Stimulated activated CD8-positive, alpha-beta memory T cell treated with anti-CD3 and anti-CD28 coated beads, Interleukin-4, amount 100 ng/mL, for 1 hour (primary cell): ENCODE measurements at places on chromosomes 7 and 10.

- no peak for DNase-seq
These were observed 33.6 kb upstream of the HERPUD2 start for GRCh38 chr7:35728412-35729060.

DNA sequence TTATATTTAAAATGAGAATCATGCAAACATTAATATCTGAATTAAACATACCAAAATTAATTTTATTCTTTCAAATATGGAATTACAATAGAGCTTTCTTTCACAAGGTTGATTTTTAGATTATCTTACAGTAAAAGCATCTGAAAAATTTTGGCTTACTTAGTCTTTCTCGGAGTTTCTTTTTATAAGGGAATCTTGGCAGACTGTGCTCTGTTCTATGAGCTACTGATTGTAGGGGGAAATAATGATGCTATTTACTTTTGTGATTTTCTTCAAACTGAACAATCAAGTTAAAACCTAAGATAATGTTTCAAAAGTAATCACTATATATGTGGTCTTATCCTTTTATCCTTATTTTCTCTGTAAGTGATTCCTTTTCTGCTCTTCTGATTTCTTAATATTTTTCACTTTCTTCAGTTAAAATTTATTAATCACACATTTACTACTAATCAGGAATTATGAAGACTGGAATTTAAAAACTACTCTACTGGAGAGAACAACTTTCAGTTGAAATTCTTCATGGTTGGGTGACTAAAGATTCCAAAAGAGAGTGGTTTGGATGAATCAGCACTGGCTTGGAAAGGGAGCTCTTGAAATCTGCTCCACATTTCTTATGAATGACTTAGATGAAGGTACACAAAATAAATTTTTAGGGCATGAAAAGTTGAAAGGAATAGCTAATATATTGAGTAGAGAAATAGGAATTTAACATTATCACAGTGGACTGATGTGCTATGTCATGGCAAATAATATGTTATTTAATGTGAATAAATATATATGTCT, 103.9 kb downstream of the PPP1R9A start:
- DNase-seq, result no peak

- DNase-seq, result no peak
These were observed 5.8 kb downstream of the PITX3 start for GRCh38 chr10:102235598-102235920.

GRCh38 chr7:70259502-70259901, 661.2 kb downstream of the AUTS2 start:
- no peak for DNase-seq

GRCh38 chr10:7267142-7267541, 143.7 kb downstream of the SFMBT2 start:
- DNase-seq, result no peak

DNA sequence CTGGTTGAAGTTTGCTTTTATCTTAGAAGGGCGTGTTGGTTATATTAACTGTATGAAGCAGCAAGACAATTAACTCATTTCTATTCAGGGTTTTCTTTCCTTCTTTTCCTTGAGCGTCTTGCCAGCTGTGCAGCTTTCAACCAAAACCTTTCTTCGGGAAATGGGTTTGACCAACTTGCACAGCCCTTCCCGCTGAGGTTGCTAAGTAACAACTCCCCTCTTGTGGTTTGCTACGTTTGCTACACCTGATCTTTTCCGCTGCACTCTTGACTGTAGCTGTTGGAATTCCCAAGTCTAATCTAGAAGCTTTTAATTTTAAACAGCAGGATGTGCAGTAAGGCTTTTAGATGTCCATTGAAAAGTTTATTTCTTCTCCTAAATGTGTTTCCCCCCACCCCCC, 116.9 kb downstream of the CDCA7L start:
- no peak for DNase-seq
